ENCODE measurements at places on chromosomes 1 and 21. TPM values are rescaled to one million over a fixed set of nuclear protein-coding genes. Genes with fewer than 3 reads are reported as not detected.

- no peak for DNase-seq
Observed at GRCh38 chr1:65151641-65152040, 3.6 kb downstream of the AK4 start.

DNA sequence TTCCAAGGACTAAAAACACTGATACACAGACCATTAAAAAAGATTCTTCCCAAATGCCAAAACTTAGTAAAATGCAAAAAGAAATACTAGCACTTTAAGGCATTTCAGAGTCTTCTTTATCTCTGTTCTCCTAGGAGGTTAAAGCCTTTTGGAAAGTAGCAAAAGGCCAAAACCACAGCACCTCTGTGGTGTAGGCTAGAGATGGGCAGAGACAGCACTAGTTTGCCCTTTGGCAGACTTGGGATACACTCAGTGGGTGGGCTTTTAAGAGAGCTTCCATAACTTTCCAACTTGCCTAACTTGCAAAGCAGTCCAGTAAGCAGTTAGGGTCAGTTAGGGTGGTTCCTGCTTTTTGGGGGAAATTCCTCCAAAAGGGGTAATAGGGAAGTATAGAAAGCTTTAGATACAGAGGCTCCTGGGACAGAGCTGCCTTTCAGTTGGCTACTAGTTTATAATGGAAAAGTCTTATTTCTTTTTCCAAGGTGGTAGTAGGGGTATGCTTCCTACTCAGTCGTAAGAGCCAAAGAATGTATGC lies 17.9 kb upstream of the PTCH2 start:
- no peak for DNase-seq

DNA sequence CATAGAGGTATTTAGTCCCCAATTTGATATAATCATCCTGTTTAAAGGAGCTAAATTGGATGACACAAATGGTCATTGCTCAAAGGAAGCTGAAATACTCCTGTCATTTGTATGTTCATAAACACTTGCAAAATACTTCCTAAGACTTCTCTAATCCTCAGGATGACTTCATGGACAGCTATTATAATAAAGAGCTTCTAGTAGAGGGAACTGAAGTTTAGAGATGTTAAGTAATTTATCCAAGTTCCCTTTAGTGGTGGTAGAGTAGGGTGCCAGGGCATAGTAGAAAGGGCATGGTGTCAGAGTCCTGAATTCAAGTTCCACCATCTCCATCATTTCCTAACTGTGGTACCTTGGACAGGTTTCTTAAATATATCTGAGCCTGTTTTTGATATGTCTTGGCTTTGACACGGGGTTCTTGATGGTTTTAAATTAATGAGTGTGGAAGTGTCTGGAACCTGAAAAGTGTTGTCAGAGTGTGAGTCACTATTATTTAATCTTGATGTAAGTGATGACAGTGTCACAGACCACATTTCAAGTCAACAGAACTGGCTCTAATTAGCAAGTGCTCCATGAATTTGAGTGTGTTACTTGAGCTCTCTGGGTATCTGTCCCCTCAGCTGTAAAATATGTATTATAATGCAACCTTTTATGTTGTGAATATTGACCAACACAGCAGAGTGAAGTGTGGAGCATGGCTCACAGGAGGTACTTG lies 12.1 kb upstream of the GBP6 start:
- no peak for DNase-seq

Gene SZT2
- 26.3 TPM for total RNA-seq

Gene RNF11
- 103 TPM for total RNA-seq

- DNase-seq = no peak
Observed at GRCh38 chr1:37612186-37612585, 16.4 kb upstream of the GNL2 start.

Gene C1orf226
- total RNA-seq = 2.3 TPM

DNA sequence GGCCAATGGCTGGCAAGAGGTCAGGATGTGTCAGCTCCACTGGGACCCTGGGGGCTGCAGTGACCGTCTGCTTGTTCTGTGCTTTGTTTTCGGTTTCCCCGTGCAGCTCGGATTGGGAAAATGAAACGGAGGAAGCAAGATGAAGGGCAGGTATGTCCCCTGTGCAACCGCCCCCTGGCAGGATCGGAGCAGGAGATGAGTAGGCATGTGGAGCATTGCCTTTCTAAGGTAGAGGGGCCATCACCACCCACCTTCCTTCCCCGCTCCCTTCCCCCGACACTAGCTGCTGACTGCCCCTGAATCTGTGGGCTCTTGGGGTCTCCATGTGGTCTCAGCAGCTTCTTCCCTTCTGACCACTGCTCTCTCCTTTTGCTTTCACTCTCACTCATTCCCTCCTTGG lies 38.8 kb downstream of the TMEM53 start:
- DNase-seq = no peak

Gene BSND
- total RNA-seq = not detected

Gene TMEM52
- total RNA-seq = 0.82 TPM

Gene GPR25
- total RNA-seq = not detected

- no peak for DNase-seq
Observed at GRCh38 chr1:226349081-226349480, 40.1 kb upstream of the LIN9 start.

Measured in left cardiac atrium (tissue), 4 donors.